ENCODE measurements at places on chromosomes 6 and 20. TPM values are rescaled to one million over a fixed set of nuclear protein-coding genes. Genes with fewer than 3 reads are reported as not detected.

Gene ATF6B
- 36.7 TPM for total RNA-seq

Gene ZNF334
- total RNA-seq: not detected

Gene NDUFAF4
- 50.5 TPM for total RNA-seq

Gene SOBP
- 1.1 TPM for total RNA-seq

Gene POU5F1
- 3.2 TPM for total RNA-seq

Gene FAM83B
- total RNA-seq: 0.07 TPM

Gene HLA-DOA
- not detected for total RNA-seq

Gene MYCT1
- total RNA-seq: 0.06 TPM

Gene NFATC2
- total RNA-seq: 7.7 TPM
